ENCODE measurements at places on chromosomes 12 and 14. TPM values are rescaled to one million over a fixed set of nuclear protein-coding genes. Genes with fewer than 3 reads are reported as not detected.

The TAS2R10 gene
- not detected for polyA plus RNA-seq

- no peaks in the 10 kb centered on the region for H3K27me3 ChIP-seq
- no peaks in the 10 kb centered on the region for H3K4me1 ChIP-seq
- no peak overlapping the region for H3K4me3 ChIP-seq
- DNase-seq = no peak
- H3K27ac ChIP-seq = no peak overlapping the region
These were observed 134.4 kb downstream of the KITLG start for GRCh38 chr12:88445705-88446394.

The PLEKHH1 gene
- polyA plus RNA-seq = 0.24 TPM

GRCh38 chr14:98240376-98240775, 1031.6 kb downstream of the BCL11B start:
- no peaks in the 10 kb centered on the region for H3K4me1 ChIP-seq
- no peaks in the 10 kb centered on the region for H3K36me3 ChIP-seq
- H3K27me3 ChIP-seq = no peaks in the 10 kb centered on the region
- H3K4me3 ChIP-seq = no peak overlapping the region
- DNase-seq = no peak
